ENCODE measurements at places on chromosomes 12 and 14.

DNA sequence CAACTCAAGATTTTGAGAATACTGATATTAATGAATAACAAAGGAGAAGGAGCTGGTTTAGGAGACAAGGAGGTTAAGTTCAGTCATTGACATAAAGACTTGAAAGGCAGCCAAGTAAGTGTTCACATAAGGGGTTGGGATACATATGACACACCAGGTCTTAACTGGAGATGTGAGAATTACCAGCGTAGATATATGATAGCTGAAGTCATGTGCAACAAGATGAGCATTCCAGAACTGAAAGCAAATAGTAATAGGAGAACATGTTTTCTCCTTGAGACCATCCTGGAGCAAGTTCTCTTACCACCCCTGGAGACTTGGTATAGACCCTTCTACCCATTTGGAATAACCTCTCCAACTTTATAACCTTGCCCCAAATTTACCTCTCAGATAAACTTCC lies 43.3 kb upstream of the NPFF start:
- no peak for DNase-seq

GRCh38 chr12:25784669-25785068 lies 173.8 kb upstream of the RASSF8 start:
- no peak for DNase-seq

DNA sequence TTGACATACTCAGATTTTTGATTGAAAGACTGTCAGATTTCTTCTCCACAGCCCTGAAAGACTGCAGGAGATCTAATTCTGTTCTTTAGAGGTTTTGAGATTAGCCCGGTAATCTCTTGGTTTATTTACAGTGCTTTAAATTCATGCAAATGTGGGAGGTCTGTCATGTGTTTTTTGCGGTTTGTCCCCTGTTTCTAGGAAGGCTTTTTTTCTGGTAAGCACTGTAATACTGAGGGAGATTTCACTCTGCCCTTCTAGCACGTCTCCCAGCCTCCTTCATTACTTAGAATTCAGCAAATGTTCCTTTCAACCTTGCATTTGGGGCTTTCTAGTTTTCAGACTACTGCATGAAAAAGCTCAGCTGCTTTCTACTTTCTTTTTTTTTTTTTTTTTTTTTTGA lies 31.1 kb downstream of the GPHN start:
- DNase-seq, result no peak

- no peak for DNase-seq
These were observed 61.6 kb downstream of the SERPINA3 start for GRCh38 chr14:94673781-94674231.

DNA sequence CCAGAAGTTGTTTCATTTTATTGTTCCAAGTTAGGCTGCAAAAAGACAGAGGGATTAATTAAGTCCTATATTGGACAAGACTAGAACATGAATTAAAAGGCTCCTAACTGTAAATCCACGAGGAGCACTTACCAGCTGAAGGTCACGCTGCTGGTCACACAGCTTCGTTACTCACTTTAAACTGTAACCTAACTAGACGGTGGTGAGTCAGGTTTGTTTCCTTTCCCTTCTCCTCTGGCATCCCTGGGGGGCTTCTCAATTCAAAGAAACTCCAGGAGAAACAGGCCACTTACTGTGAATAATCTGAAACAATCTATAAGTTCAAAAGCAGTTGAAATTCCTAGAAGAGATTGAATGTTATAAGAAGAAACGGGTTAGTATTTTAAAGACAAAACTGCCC lies 331.4 kb downstream of the BCAT1 start:
- DNase-seq, result no peak

DNA sequence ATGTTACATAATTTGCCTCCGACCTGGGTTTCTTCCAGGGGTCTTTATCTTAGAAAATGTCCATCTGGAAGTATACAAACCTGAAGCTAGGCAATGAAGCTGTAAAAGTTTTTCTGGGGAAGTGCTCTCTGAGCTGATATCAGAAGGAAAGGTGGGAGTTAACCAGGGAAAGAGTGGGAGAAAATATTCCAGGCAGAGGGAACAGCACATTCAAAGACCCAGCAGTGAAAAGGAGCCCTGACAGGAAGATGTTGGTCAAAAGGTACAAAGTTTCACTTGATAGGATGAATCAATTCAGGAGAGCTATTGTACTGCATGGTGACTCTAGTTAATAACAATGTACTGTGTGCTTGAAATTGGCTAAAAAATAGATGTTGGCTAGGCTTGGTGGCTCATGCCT lies 17.8 kb upstream of the CIT start:
- DNase-seq, result no peak

GRCh38 chr12:49129332-49130150 lies 1.7 kb downstream of the TUBA1B start:
- DNase-seq, result no peak

GRCh38 chr14:51394804-51395203 lies 154.8 kb downstream of the TMX1 start:
- no peak for DNase-seq

GRCh38 chr12:104473374-104473983 lies 16.7 kb downstream of the CHST11 start:
- DNase-seq, result no peak

DNA sequence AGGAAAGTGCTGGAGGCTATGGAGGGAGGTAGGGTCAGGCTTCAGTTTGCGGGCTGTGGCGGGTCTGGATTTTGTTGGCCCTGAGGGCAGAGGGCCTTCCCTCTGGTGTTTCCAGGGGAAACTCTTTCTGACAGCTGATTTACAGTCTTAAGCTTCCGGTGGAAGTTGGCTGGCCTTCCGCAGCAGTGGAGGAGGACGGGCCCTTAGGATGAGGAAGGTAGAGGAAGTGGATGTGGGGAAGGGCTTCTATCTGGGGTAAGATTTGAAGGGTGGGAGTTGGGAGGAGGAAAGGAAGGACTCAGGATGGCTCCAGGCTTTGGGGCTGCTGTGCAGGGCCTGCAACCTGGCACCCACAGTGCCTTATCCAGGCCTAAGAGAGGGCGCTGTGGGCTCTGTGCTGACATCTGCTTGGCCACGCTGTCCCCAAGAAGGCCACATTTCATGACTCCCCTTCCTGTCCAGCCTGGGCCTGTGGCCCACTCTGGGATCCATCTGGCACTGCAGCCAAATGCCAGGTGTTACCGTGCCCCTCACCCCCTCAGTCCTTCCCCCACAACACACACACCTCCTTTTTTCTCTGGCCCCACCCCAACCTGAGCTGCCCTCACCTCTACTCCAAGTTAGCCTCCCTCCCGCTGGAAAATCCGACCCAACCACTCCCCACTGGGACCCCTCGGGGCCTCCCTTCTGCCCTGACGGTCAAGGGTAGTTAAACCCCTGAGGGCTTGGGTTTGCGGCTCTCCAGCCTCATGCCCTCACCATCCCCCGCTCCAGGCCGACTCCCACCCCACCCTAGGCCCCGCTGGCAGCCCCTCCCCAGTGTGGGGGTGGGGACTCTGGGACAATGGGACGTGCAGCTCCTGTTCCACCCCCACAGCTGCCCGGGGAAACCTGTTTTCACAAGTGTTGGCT lies 7.7 kb upstream of the PPP1R13B start:
- DNase-seq, result no peak

DNA sequence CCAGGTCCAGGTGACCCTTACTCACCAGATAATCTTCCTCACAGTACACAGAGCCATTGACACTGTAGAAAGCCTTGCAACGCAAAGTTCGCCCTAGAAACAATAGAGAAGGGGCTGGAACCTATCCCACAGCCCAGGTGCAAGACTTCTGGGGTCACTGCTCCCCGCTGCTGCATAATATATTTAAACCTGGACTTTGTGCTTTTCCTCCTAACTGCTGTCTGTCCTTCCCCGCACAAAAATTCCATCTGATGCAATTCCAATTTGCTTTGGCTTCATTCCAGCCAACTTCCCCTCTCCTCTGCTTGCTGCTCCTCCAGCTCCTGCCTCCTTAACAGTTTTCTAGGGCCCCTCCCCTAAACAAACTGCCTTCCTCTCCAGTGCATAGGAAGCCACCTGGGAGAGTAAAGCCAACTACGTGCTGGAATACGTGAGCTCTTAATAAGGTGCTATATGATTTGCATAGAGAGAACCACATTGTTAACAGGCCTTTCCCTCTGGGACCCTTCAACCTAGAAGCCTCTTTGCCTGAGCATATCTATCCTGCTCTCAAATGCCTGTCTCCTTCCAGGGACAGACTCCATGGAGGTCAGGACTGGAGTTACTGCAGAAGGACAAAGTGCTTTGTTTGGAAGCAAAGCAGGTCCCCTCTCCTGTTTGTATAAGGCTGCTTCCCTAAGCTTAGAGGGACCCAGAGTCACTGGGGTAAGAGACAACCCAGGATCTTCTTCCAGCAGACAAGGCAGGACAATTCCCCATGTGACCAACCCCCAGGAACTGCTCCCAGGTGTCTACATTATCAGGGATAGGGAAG lies 5.5 kb downstream of the AJUBA start:
- no peak for DNase-seq

GRCh38 chr12:117236456-117237001 lies 46.3 kb upstream of the FBXO21 start:
- DNase-seq, result peak; percentile 72

Measured in ascending aorta (tissue), 2 donors.